ENCODE measurements at places on chromosomes 7 and 10.

GRCh38 chr10:7260412-7260900, 150.4 kb downstream of the SFMBT2 start:
- DNase-seq, result no peak

- no peak for DNase-seq
These were observed 226.5 kb upstream of the PITRM1 start for GRCh38 chr10:3398825-3399646.

DNA sequence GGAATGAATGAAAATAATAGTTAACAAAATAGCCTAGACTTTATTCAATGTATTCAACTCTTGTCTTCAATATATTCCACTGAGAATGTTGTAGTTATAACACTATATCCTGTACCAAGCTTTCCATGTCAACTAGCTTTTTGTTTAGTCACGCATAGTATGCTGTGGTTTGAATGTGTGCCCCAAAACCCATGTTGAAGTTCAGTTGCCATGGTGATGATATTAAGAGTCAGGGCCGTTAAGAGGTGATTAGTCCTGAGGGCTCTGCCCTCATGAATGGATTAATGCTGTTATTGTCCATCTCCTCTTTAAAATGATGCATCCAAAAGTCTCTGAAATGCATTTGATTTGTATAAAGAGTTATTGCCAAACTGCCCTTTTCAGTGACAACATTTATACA, 887.6 kb downstream of the NRG3 start:
- no peak for DNase-seq

DNA sequence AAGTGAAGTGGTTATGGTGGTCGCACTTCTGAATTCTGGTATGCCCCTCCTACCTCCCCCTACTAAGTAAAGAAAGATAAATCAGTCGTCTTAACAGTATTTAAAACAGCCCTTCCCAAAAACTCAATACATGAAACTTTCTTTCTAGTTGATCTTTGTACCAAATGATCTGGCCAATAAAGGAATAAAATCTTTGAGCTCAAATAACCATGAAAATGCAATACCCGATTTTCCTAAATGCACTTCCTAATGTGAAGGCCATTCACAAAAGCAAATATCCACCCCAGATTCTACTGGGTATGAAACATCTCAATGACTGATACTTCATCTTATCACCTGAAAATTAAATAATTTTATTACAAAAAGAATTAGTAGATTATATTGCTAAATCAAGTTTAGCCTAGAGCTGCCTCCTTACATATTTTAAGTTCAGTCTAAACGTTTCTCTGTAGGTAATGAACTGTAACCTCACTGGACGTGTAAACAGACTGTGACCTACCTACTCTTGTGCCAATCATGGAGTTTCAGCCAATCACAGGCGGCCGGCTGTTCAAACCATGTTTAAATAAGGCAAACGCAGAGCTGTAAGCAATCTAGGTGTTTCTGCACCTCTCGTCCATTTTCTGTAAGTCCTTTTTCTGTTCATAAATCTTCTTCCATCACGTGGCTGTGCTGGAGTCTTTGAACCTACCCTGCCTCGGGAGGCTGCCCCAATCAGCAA, 146.9 kb upstream of the AKR1E2 start:
- no peak for DNase-seq

DNA sequence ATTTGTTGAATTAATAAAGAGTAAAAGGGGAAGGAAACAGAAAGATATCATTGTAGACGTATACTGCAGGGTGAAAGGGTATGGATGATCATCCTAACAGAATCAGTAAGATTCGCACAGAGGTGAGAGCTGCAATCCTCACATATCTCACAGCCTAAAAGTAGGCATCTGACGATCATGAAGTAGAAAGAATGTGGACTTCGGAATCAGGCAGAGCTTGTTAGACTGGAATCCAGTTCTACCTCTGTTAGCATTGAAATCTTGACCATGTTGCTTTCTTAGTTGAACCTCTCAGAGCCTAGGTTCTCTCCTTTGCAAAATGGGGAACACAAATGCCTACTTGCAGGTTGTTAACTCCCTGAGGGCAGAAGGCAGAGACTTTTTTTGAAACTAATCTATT, 320.0 kb upstream of the C7orf33 start:
- DNase-seq, result no peak

DNA sequence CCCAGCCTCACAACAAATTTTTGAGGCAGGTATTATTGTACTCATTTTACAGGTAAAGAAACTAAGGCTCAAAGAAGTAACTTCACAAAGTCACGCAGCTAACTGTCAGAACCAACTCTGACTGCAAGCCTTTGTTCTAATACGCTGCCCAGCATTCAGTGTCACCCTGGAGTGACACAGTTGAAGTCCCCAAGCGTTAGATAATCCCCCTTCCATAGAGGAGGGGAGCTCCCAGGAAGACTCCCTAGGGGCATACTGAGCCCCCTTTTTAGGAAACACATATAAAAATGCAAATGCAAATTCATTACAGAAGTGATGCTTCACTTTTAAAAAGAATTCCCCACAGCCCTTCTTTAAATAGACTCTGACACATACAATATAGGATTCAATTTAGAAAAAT, 101.0 kb upstream of the MACROH2A2 start:
- DNase-seq, result no peak

DNA sequence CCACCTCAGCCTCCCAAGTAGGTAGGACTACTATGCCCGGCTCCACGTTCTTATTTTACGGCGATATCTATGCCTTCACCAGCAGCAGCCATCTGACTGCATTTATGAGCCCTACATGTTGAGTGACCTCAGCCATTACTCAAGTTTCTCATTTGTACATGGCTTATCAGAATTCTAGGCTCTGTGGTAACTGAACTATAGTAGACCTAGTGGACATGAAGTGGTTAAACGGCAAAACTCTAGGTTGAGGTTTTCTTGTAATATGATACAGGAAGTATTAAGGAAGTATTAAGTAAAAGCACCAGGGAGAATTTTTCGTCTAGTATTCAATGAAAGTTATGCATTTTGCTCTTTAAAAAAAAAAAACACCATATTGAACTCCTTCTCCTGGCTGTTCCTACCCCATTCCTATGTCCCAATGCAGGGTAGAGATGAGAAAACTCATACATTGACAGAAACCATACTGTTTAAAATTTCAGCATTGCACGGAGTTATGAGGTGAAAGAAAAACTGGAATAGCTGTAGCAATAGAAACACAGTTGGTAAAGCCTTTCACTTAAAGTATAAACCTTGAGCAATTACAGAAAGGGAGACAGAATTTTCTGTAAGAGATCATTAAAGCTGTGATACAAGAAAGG, 39.8 kb upstream of the EPC1 start:
- no peak for DNase-seq

GRCh38 chr7:69602522-69602921, 4.2 kb downstream of the AUTS2 start:
- no peak for DNase-seq

DNA sequence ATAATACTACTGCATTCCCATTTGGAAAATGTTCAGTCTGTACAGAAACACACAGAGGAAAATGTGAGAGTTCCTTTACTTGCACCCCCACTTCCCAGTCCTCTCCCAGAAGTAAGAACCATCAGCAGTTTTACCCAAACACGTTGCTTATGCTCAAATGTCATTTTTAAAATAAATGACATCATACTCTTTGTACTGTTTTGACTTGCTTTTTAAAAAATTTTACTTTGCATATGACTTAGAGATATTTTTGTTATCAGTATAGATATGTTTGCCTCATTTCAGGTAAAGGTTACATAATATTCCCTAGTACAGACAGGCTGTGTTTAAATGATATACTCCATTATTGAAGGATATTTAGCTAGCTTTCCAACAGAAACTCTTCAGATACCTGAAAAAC, 13.5 kb upstream of the PTPRN2 start:
- no peak for DNase-seq

- no peak for DNase-seq
These were observed 117.1 kb downstream of the MYL10 start for GRCh38 chr7:101511965-101512364.

DNA sequence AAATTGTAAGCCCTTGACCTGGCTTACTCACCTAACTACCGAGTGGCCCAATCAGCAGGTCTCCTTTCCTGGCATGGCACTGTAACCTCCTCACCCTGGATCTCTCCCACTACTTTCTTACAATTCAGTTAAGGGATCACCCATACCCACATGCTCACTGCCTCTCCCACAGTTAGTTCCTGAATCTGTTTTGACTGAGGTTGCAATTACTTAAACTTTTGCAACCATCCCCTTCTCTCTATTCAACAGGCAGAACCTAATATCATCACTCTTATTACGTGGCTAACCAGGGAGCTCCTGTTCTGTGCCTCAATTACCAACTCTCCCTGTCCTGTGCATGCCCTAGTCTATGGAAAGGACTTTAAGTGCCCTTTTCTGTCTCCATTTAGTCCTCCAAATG, 84.2 kb upstream of the IKZF1 start:
- DNase-seq, result no peak

- no peak for DNase-seq
These were observed 5.3 kb downstream of the WIPF3 start for GRCh38 chr7:29811586-29811985.

DNA sequence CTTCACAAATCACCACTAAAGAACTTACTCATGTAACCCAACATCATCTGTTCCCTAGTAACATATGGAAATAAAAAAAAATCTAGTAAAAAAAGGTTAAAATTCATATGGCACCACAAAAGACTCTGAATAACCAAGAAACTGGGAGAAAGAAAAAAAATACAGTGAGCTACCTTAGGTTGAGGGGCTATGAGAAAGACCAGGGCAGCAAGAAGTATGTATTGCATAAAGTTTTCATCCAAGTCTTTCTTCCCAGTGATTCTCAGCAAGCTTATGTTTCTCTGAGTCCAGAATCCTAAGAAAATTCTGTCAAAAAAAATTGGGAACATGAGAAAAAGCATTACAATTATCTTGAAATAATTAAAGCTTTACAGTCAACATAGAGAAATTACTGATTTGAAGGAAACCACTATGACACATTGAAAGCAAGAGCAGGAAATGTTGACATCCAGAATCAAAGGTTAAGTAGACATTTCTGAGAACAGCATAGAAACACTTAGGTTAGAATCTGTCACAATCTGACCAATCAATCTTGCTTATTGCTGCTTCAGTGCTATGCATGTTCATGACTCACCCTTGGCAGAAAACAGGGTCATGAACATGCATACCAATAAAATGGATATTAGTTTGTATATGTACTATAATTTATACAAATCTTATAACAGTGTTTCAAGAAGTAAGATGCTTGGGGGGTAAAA, 494.0 kb upstream of the POT1 start:
- DNase-seq, result no peak
